ENCODE measurements at places on chromosomes 6 and 20.

GRCh38 chr6:8157839-8158238 lies 55.5 kb upstream of the EEF1E1 start:
- no peak for DNase-seq

GRCh38 chr6:18219591-18219990 lies 44.7 kb downstream of the DEK start:
- no peak for DNase-seq

- DNase-seq: no peak
These were observed 1.2 kb downstream of the PLAGL1 start for GRCh38 chr6:144006736-144007477.

- no peak for DNase-seq
These were observed 231.4 kb downstream of the PAX1 start for GRCh38 chr20:21936720-21937380.

DNA sequence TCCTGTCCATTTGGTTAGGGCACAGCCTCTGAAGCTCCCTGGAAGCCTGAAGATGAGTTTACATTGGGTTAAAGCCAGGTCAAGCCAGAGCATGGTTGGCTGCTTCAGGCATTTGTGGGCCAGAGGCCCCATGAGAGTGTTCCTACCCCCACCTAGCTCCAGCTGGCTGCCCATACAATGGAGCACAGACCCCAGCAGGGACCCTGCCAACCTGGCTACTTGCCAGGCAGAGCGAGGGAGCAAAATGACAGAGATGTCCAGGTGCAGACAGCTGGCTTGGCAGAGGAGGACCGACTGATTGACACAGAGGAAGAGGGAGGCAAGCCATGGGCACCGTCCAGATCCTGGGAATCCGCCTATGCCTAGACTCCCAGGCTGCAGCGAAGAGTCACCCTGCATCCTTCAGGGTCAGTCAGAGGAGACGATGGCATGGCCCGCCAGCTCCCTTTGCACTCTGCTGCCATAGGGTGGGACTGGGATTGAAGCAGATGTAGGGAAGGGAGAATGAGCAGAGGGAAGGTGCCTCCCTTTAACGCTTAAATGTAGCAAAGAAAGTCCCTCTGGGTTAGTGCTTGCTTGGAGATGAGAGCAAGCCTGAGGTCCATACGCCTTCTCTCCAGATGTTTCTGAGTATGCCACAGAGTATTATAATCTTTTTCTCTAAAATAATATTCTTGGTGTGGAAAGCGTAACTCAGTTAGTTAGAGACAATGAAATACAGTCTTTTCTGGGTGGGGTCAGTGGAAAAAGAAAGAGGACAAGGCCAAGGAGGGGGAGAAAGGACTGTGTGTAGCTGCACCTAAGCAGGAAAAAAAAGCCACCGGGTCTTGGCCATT lies 77.6 kb upstream of the FYN start:
- no peak for DNase-seq

DNA sequence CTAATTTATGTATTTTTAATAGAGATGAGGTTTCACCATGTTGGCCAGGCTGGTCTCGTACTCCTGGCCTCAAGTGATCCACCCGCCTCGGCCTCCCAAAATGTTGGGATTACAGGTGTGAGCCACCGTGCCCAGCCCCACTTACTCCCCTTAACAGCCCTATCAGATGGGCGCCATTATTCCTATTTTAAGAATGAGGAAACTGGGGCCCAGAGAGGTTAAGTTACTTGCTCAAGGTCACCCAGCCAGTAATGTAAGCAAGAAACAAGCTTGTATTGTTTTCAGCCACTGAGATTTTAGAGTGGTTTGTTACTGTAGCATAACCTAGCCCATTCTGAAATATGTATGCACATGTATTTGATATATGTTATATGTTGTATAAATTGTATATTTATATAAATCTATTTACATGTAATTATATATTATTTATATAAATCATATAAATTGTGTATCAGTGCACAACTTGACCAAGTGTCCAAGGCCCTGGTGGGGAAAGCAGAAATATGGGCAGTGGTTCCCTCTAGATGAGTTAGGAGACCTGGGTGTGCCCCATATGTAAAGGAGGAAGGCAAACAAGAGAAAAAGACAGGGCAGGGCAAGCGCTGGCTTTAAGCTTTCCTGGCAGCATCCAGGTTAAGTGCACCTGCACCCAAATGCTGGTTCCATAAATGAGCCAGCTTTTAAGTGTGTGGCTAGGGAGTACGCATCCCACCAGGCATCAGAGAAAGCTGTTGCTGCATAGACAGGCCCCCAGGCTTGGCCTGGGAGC lies 1.2 kb upstream of the GUCA1A start:
- DNase-seq: no peak

- no peak for DNase-seq
These were observed 20.6 kb upstream of the NKX2-2 start for GRCh38 chr20:21534453-21534852.

GRCh38 chr6:6317825-6318733 lies 2.4 kb downstream of the F13A1 start:
- DNase-seq: no peak

- no peak for DNase-seq
These were observed 79.9 kb downstream of the CEBPB start for GRCh38 chr20:50270569-50270968.

GRCh38 chr20:21725892-21726291 lies 20.4 kb downstream of the PAX1 start:
- no peak for DNase-seq

DNA sequence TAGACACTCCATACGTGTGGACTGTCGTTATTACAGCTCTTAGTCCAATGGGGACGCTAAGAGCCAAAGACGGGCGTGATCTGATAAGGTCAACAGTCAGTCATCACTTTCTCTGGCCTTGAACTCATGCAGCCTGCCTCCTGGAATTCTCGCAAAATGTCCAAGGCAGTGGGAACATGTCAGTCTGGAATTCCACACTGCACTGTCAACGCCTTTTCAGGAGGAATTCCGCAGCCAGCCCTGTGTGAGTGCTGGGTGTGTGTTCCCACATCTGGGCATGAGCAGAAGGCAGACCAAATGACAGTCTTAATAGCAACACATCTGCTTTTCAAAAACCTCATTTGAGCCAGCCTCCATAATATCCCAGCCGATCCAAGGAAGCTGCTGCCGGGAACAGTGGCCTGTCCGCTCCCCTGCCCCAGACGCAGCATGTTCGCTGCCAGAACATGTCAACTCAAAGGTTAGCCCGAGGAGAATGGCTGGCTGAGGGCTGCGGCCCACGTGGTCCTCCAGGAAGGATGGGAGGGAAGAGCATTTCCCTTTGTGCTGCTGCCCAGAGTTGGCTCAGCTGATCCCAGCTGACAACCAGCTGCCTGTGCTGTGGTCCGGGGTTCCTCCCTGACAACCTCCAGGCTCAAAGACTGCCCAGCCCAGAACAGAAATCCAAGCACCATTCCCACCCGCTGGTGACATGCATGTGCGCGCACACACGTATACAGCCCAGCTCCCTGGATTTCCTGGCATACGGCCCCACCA lies 103.1 kb downstream of the SULF2 start:
- no peak for DNase-seq

GRCh38 chr6:55017555-55018300 lies 156.6 kb upstream of the HCRTR2 start:
- DNase-seq: no peak

DNA sequence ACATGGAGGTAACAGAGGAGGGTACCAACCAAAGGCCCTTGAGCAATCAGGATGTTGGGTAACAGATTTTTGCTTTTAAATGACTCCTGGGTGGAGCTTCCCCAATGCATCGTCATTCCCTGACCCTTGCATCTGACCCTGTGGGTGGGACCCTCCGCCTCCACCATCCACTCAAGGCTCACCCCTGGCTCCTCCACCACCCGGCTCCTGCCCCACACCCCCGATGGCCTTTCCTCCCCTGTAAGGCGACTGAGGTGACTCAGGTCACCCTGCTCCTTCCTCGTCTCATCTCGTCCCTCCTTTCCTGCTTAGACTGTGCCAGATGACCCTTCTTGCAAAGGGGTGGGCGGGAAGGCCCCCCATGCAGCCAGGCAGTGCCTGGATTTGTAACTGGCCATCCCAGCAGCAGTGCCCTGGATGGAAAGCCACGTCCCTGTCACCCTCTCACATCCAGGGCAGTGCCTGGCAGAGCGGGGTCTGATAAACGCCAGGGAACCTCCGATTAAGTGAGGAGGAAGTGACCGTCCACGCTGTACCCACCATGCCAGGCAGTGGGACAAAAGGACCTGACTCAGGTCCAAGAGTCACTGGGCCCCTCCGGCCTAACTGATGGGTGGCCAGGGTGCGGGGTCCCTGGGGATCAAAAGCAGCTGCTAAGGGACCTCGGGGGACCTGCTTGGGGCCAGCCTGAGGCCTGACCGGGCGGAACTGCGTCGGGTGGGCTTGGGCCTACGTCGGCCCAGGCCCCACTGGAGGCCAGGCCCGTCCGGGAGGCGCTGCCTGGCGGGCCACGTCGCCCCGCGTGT lies 624 bp upstream of the NPEPL1 start:
- no peak for DNase-seq

- DNase-seq: no peak
These were observed 181.0 kb downstream of the TBC1D7 start for GRCh38 chr6:13147376-13147775.

DNA sequence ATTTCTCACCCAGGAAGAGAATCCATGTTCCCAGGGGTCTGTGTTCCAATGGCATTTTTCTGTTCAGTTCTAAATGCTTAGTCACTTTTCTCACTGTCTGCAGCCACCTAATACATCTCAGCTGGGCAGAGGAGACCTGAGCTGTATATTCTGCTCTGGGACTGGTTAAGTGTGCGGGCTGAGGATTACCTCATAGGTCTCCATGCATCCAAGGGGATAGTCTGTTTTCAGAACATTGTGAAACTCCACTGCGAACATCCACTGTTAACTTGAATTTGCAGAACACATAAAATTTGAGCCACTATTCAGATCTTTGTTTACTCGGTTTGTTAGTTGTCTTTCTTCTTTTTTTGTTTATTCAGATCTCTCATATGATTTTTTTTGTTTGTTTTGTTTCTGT lies 947.1 kb downstream of the TFAP2A start:
- no peak for DNase-seq

DNA sequence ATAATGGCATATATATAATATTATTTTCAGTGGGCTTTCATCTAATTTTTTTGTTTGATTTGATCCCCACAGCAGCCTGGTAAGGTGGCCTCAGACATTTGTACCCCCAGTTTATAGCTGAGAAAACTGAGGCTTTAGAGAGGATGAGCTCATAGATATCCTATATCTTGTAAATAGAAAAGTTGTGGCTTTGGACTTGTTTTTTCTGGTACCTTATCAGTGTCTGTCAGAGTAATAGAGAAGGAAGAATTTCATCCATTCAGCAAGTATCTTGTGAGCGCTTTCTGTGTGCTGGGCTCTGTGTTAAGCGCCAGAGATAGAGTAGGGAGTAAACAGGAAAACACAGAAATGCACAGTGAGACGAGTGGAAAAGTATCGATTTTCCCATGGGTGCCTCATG lies 27.9 kb downstream of the TAF11 start:
- no peak for DNase-seq

DNA sequence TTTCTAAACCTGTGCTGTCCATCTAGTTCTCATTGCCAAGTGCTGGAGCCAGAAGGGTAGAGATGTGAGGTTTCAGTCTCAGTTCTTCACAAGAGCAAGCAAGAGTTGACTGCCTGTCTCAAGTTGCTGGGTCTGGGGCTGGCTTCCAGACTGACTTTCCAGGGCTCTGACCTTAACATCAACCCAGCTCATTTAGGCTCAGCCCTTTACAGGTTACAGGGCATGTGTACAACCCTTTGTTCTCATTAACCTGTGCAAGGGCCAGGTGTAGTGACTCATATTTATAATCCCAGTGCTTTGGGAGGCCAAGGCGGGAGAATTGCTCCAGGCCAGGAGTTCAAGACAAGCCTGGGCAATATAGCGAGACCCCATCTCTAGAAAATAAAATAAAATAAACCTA lies 30.6 kb downstream of the FITM2 start:
- DNase-seq: no peak

- no peak for DNase-seq
These were observed 89.8 kb upstream of the UST start for GRCh38 chr6:148657048-148657447.

- no peak for DNase-seq
These were observed 9.2 kb downstream of the TP53INP2 start for GRCh38 chr20:34713194-34713943.

DNA sequence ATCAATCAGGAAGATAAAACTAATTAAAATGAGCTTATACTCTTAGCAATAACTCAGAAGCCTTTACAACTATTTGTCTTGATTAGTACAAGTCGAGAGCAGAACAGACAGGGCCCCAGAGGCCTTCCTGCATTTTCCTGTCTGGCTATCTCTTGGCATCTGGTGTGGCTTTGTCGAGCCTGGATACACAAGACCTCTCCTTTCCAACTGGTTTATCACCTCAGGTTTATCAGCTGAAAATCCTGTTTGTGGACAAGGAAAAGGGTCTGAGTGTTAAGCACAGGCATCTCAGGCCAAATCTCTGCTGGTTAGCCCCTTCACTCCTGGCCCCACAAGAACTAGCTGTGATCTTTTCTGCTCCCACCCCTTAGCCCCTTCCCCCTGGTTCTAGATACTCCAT lies 32.6 kb downstream of the BAK1 start:
- no peak for DNase-seq

- no peak for DNase-seq
These were observed 273.0 kb downstream of the ADGB start for GRCh38 chr6:146871611-146872425.

DNA sequence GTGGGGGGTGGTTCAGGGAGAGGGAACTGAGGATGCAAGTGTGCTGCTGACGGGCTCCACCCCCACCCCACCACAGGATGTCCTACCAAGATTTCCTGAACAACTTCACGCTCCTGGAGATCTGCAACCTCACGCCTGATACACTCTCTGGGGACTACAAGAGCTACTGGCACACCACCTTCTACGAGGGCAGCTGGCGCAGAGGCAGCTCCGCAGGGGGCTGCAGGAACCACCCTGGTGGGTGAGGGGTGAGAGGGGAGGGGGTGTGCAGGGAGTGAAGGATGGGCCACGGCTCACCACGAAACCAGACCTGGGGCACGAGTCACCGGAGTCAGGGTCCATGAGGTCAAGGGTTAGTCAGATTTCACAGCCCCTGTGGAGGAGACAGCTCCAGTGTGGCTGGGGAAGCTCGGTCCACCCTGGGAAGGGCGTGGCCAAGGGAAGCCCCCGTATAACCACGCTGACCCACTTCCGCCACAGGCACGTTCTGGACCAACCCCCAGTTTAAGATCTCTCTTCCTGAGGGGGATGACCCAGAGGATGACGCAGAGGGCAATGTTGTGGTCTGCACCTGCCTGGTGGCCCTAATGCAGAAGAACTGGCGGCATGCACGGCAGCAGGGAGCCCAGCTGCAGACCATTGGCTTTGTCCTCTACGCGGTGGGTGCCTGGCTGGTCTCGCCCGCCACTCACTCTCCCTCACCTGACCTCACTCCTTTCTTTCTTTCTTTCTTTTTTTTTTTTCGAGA lies 18.3 kb downstream of the CAPN11 start:
- DNase-seq: no peak

- no peak for DNase-seq
These were observed 67.6 kb downstream of the LCA5 start for GRCh38 chr6:79469376-79470246.

DNA sequence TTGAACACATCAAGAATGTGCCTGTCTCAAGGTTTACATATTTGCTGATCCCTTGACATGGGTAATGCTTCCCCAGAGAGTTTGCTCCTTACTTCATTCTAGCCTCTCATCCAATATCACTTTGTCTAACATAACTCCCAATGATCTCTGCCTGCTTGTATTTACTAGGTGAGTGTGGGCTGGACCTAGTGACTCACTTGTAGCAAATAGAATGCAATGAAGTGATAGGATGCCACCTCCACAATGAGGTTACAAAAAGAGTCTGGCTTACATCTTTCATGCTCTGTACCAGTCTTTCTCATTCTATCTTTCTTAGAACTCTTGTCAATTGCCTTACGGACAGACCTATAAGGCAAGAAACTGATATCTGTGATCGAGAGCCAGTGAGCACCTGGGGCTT lies 44.9 kb upstream of the TMEM200A start:
- no peak for DNase-seq

All from cortex of kidney (tissue), 1 donor.